ENCODE measurements at places on chromosomes 6 and 20.

- DNase-seq: no peak
Measured at GRCh38 chr6:44273617-44274016, 3.4 kb downstream of the TMEM151B start.

DNA sequence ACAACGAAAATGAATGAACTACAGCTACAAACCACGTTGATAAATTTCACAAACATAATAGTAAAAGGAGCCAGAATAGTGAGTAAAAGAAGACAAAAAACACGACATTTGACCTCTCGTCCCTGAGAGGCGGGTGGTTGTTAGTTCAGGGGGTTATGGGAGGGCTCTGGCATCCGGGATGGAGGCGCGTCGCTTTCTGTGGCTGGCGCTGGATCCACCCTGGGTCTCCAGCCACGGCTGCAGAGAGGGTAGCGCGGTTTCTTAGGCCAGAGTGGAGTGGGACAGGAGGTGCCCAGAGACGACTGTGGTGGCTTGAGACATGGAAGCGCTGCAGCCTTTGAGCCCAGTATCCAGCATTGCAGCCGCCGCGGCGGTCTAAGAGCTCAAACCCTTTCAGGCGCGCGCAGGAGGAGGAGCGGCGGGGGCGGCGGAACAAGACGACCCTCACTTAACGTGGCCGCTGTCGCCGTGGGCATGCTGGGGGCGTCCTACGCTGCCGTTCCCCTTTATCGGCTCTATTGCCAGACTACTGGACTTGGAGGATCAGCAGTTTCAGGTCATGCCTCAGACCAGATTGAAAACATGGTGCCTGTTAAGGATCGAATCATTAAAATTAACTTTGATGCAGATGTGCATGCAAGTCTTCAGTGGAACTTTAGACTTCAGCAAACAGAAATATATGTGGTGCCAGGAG lies 3.7 kb upstream of the ZSCAN23 start:
- no peak for DNase-seq

DNA sequence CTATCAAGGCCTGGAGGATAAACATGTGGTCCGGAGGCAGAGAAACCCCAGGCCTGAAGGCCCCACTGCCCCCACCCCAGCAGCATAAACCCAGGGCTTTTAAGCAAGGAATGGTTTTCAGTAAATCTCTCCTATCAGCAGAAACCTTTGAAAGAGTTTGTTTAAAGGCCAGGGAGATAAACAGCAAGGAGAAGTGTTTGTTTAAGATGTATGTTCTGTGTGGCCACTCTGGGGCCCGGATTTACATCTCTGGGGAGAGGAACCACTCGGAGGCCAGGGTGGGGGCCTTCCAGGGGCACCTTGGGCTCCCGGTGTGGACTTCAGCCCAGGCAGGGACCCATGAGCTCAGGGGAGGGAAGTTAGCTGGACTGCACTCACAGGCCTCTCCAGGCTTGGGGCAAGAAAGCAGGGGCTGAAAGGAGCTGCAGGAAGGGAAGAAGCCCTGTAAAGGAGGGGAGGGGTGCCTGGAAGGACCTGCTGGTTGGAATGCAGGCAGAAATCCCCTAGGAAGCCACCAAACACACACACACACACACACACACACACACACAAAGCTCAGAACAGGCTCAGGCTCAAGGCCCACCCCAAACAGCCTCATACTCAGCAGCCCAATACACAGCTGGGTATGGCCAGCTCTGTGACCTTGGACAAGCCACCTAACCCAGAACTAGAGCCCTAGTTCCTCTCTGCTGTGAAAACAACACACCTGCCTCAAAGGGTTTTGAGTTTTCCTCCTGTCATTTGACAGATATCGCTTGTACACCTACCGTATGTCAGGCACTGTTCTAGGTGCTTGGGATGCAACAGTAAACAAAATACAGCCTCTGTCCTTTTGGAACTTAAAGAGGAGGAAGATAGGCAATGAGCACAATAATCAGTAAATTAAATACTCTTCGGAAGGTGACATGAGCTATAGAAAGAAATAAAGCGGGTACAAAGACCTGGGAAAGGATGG lies 26.2 kb upstream of the FOXP4 start:
- no peak for DNase-seq

DNA sequence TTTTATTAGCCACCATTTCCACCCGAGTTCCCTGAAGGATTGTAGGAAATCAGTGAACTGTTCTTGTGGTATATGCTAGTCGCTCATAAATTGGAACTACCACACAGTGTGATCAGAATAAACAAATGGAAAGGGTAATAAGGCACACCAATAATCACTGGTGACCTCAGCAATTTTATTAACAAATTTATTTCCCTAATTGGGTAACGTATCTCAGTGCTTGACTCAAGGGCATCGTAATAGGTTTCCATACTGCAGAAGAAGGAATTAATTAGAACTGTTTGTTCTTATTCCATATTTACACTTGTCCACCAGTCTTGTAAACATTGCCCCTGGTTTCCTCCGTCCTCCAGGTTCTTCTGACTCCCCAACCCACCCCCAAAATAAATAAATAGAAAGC lies 10.0 kb upstream of the UQCC2 start:
- DNase-seq: no peak

GRCh38 chr6:112620812-112621569 lies 273.9 kb downstream of the RFPL4B start:
- DNase-seq: no peak

DNA sequence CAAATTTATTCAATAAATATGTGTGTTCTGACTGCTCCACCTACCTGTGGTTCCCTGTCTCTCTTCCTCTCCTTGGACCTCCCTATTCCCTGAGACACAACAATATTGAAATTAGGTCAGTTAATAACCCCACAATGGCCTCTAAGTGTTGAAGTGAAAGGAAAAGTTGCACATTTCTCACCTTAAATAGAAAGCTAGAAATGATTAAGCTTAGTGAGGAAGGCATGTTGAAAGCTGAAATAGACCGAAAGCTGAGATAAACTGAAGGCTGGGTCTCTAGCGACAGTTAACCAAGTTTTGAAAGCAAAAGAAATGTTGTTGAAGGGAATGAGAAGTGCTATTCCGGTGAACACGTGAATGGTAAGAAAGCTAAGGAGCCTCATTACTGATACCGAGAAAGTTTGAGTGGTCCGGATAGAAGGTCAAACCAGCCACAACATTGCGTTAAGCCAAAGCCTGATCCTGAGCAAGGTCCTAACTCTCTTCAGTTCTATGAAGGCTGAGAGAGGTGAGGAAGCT lies 34.1 kb downstream of the UST start:
- no peak for DNase-seq

DNA sequence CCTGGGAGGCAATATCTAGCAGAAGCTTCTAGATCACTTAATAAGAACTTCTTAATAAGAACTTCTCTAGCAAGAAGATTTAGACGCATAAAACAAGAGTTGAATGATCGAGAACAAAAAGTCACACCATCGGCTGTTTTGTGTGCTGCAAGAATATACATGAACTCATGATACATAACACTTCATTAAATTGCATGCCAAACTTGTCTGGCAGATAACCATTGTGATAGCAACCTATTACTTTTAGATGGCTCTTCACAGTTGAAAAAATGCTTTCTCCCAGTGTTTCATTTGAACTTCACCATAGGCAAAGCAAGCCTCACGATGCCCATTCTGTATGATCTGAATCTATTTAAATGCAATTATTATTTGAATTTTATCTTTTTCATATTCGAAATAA lies 249.9 kb downstream of the CBLN4 start:
- no peak for DNase-seq

- no peak for DNase-seq
Measured at GRCh38 chr6:95574811-95575210, 2.5 kb upstream of the MANEA start.

All from NCI-H187 (cell line).